ENCODE measurements at places on chromosomes 6 and 20.

GRCh38 chr20:24382743-24383142 lies 86.7 kb upstream of the SYNDIG1 start:
- DNase-seq = no peak

GRCh38 chr6:150539568-150539967 lies 60.1 kb upstream of the PLEKHG1 start:
- peak; percentile 44 for DNase-seq

DNA sequence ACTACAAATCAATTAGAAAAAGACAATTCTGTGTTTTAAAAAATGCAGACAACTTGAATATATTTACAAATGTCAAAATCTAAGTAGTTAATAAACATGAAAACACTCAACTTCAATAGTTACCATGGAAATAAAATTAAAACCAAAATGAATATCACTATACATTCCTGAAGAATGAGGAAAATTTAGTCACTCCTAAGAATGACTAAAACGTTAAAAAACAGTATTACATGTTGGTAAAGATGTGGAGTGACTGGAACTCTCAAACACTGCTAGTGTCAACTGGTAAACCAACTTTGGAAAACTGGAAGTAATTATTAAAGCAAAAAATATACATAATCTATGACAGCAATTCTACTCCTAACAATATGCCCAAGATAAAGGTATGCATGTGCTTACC lies 36.3 kb downstream of the AHI1 start:
- no peak for DNase-seq

- no peak for DNase-seq
These were observed 24.2 kb upstream of the PAQR8 start for GRCh38 chr6:52337633-52338290.

GRCh38 chr20:59992526-59993084 lies 34.4 kb downstream of the CDH26 start:
- peak; percentile 16 for DNase-seq

GRCh38 chr6:117907601-117908245 lies 659 bp downstream of the SLC35F1 start:
- DNase-seq = peak; percentile 1

GRCh38 chr6:25083784-25084507 lies 148.2 kb upstream of the RIPOR2 start:
- DNase-seq = no peak

DNA sequence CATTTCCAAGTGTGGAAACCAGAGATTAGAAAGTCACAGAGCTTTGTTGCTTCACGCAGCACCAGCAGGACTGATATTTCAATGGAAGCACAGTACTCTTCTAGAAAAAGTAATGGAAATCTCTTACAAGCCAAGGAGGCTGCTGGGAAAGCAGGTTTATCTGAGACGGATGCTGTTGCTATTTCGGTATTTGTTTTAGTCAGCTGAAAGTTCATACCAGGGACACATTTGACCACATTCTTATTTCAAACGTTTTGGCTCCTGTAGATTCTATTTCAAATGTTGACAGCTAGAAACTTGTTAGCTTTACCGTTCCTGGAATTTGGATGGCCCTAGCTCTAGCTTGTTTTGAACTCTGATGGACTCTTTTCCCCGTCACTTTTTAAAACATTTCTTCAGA lies 3.7 kb upstream of the TMEM242 start:
- DNase-seq = no peak

- no peak for DNase-seq
These were observed 13.2 kb upstream of the SERINC1 start for GRCh38 chr6:122484760-122485159.

DNA sequence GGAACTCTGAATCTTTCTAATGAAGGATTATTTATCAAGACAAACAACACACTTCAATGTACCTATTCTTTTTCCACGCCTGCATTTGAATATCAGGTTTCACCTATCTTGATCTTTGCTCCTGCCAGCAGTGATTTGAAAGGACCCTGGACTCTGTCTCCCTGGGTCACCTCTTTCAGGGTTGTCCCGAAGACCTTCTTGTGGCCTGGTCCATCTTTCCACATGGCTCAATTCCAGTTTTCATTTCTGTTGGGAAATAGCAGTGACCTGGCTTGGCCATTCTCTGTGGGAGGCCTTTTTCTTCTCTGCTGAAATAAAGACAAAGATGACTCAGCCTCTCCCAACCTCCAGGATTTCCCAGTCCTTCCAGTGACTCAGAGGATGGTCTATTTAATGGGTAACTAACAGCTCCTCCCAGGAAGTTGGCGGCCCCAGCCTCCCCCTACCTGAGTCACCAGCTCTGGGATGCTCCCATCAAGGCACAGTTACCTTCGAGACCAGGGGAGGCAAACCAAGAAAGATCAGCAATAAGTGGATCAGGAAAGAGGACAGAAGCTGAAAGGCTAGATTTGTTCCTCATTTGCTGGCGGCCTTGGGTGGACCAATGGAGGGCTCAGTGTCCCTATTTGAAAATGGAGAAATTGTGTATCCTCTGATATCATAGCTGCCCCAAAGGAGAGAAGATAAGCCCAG lies 120.2 kb upstream of the RNF24 start:
- DNase-seq = peak; percentile 97

DNA sequence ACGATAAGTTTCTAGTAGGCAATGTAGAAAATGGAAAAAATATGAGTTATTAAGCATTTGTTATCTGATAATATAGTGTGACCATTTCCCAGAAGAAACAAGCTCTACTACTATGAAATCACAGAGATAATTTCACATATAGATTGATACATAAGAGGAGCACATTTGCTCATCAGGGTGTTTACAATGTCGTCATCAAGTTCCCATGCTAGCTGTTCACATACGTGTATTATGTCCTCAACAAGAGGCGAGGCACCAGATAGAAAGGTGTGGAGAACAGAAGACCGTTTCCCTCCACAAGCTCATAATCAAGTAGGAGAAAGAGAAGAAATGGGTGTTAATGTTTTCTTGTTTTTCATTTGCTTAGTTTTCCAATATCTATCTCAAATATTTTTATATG lies 326.1 kb upstream of the ARID1B start:
- no peak for DNase-seq

DNA sequence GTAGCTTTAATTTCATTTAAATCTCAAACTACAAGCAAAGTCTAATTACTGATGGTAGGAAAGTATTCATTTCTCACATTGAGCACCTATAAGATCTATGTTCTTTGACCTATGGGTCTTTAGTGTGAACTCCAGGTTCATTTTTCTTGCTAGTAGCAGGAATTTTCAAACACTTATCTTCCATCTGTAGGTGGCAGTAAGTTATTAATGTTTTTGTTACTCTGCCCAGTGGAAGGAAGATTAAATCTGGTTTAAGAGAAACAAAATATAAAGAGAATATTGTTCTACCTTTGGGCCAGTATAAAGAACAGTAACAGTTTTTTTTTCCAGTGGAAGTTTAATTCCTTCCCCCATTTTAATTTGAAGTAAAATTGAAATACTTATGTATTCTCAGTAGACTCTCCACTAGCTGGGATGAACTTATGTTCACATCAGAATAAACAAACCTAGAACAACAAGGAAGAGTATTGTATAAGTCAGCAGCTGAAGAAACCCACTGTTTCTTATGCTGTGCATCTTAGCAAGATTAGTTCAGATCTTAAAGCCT lies 328.2 kb downstream of the PHF3 start:
- DNase-seq = no peak

- peak; percentile 17 for DNase-seq
These were observed 236.3 kb upstream of the ZNF217 start for GRCh38 chr20:53829724-53830521.

GRCh38 chr6:61210549-61210948 lies 1075.5 kb downstream of the KHDRBS2 start:
- DNase-seq = no peak

GRCh38 chr6:77021232-77021631 lies 442.1 kb downstream of the HTR1B start:
- no peak for DNase-seq

Measured in epithelial cell of esophagus (primary cell).